Eye (tissue), 1 donor: ENCODE measurements at places on chromosomes 13 and 19.
A peak's percentile ranks its signal among the peaks of the same experiment; 100 is the strongest.

- DNase-seq: no peak
Observed at GRCh38 chr19:50152578-50152977, 10.5 kb downstream of the IZUMO2 start.

GRCh38 chr19:5964816-5965565 is 12.9 kb downstream of the RANBP3 start:
- DNase-seq: no peak

GRCh38 chr13:113814435-113814821 is 49.4 kb downstream of the GAS6 start:
- no peak for DNase-seq

- DNase-seq: peak; percentile 22
Observed at GRCh38 chr19:2428756-2429711, 1.6 kb upstream of the TIMM13 start.

- peak; percentile 78 for DNase-seq
Observed at GRCh38 chr13:78604782-78605611, 1.6 kb upstream of the POU4F1 start.

- DNase-seq: no peak
Observed at GRCh38 chr19:34505321-34506025, 23.9 kb downstream of the WTIP start.

GRCh38 chr13:34931572-34931971 is 10.5 kb upstream of the NBEA start:
- no peak for DNase-seq

GRCh38 chr13:99528547-99528946 is 27.3 kb downstream of the TM9SF2 start:
- peak; percentile 51 for DNase-seq

DNA sequence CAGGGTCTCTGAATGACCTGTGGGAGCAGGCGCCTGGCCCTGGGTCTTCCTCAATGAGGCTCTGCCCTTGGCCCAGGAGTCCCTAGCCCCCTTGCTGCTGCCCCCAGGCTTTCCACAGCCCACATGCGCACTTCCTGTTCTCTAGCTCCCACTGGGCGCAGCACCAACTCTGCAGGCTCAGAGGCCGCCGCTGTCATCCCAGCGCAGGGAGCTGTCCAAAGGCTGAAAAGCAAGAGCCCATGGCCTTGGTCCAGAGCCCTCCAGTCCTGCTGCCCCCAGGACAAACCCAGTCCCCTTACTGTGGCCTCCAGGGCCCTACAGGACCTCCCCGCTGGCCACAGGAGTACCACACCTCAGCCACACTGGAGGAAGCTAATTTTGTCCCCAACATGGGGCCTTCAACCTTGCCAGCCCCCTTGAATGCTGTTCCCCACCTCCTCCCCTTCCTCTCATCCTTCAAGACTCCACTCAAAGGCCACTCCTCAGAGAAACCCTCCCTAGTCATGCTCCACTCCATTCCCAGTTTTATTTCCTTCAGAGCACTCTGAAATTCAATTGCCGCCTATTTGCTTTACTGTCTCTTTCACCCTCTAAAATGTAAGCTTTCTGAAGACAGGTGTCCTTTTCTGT is 8.0 kb upstream of the POU2F2 start:
- peak; percentile 91 for DNase-seq

GRCh38 chr19:55623561-55623960 is 805 bp downstream of the ZNF784 start:
- no peak for DNase-seq

DNA sequence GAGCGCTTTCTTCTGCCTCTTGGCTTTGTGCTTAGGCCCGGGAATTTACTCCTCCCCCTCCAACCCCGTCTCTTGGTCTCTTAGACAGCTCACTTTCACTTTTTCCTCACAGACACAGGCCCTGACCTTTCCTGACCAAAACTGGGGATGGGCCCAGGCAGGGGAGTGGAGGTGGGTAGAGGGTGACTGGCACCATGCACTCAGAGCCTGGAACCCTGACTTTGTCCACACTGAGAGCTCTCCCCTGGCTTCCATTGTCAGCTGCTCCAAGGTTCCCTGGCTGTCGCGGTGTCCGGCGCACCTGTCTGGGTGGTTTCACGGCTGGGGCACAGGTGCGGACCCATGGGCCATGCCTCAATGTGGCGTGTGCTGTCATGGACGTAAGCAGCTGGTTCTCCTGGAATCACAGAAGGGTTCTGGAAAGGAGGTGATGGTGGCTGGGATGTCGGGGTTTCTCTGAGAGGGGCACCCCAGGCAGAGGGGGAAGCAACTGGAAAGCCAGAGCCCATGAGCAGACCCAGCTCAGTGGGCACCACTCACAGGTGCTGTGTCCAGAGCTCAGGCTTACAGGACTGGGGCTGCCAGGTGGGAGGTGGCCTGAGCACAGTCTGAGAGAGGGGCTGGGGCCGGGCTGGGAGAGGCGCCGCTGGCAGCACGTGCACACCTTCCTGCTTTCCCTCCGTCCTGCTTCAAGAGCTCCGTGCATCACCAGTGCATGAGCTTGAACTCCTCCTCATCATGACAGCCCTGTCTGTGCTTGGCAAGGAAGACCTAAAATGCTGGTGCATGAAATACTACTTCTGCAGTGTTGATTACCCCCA is 28.0 kb upstream of the C1QTNF9 start:
- DNase-seq: peak; percentile 21

DNA sequence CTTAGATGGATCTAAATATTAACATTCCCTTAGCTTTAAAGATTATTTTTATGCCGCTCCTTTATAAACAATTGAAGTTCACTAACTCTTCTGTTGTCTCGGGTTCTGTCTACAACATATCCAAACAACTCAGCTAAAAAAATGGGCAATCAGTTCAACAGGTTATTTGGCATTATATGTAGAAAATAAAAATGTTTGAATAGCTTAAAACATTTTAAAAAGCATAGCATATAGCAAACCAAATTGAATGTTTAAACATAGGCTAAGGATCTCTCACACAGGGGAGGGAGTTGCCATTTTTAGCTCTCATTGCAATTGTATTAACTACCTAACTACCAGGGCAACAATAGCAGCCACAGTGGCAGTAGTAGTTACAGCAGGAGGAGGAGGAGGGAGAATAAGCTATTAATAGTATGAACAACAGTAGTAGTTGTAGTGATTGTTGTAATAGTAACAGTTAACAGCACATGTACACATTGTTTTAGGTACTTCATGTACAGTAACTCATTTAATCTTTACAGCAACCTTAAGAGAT is 404.2 kb downstream of the KCNRG start:
- no peak for DNase-seq

- no peak for DNase-seq
Observed at GRCh38 chr19:10203686-10204085, 8.9 kb upstream of the DNMT1 start.

- no peak for DNase-seq
Observed at GRCh38 chr13:112626761-112627160, 38.8 kb upstream of the TUBGCP3 start.

- no peak for DNase-seq
Observed at GRCh38 chr19:6723108-6723618, 2.7 kb upstream of the C3 start.

DNA sequence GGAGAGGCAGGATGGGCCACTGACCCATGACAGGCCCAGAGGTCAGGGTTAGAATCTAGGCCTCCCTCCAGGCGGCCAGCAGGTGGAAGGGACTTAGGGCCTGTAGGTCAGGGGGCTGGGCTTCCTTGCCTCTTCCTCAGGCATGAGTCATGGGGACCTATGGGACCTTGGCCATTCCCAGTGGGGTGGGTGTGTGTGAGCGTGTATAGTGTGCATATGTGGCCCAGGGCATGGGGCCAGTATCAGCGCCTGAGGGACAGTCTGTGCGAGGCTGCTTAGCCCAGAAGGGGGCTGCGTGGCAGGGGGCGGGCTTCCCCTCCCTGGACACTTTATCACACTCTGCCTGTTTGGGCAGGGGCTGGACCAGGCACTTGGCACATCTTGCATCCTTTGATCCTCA is 13.3 kb downstream of the KCTD15 start:
- no peak for DNase-seq

- DNase-seq: no peak
Observed at GRCh38 chr13:52713894-52714293, 25.7 kb downstream of the CNMD start.

DNA sequence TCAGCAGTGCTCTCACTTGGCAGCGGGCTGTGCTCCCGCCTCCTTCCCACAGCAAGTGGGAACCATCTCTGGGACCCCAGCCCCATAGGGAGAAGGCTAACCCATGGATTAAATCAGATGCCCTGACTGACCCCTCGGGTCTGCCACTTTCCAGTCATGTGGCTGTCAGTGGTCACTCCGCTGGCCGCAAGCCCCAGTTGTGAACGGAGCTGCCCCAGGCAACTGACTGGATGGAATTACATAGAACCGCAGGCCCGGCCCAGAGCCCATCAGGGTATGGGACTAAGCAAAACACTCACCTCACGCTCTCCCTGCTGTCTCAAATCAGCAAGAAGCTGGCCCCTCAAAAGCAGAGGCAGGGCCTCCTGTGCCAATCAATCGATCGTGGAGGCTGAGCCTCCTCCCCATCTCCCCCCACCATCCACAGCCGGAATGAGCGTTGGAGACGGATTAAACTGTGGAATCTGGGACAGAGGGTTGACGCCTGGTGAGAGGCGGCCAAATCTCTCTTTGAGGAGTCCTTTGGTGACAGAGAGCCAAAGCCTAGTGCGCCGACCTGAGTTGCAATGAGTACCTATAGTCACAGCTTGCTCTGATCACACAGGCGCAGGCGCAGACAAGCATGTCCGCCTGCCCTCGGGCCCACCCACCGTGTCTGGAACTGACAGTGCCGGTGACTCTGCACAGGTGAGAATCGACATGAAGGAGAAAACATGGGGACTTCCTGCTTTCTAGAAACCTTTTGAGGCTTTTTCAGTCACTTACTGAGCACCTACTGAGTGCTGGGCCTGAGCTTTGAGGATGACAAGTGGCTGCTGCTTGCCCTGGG is 38.7 kb downstream of the PBX4 start:
- DNase-seq: peak; percentile 46

- peak; percentile 45 for DNase-seq
Observed at GRCh38 chr13:78680115-78680561, 21.2 kb upstream of the OBI1 start.

- peak; percentile 96 for DNase-seq
Observed at GRCh38 chr19:30450100-30450499, 77.9 kb downstream of the ZNF536 start.

DNA sequence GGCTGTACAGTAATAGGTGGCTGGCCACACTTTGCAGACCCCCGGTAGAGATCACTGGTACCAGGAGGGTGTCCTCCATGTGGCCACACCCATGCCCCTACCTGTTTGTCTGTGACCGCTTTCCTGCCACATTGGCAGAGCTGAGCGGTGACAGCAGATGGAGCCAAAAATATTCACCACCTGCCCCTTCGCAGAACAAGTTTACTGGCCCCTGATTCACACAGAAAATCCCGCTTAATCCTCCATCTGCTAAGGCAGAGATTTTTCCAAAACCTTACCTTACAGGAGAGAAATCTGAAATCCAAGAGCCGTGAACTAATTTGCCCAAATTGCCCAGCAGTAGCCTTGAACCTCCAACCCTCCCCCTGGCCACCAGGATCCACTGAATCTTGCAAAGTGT is 52.1 kb downstream of the MYO9B start:
- DNase-seq: no peak

GRCh38 chr13:26179344-26179743 is 42.8 kb downstream of the RNF6 start:
- DNase-seq: no peak

- no peak for DNase-seq
Observed at GRCh38 chr19:21087871-21088270, 5.9 kb downstream of the ZNF714 start.

DNA sequence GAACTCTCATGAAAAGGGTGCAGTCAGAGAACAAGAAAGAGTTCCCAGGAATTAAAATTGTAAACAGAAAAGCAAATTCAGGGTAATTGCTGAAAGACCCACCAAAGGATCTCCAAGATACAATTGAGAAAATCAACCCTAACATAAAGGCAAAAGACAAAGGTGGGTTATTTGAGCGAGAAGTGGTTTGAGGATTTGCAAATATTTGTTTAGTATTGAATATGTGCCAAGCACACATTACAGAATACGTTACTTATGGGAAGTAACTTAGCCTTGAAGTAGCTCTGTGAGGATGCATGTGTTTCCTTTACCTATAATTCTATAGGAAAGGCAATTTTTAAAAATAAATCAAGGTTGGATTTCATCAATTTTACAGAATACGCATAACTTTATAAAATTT is 10.0 kb upstream of the CEACAM21 start:
- DNase-seq: no peak

GRCh38 chr19:33309826-33310225 is 7.5 kb upstream of the CEBPA start:
- no peak for DNase-seq

DNA sequence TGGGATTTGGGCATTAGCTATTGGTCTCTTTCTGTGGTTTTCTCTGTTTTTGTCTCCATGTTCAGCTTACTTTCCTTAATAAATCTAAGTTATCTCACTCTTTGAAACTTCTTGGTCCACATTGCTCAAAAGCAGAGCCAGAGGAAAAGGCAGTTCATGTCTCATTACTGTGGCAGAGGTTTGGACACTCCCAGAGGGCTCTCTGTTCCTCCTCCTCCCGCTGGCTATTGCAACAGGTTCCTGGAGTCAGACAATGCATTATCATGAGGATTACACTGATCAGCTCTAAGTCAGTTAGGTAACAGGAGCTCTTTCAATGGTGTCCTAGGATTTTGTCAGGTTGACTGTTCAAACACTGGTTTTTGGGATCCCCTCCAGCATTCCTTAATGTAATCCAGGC is 298.8 kb downstream of the NDFIP2 start:
- DNase-seq: peak; percentile 44

GRCh38 chr13:69793783-69794453 is 313.7 kb upstream of the ATXN8OS start:
- no peak for DNase-seq

DNA sequence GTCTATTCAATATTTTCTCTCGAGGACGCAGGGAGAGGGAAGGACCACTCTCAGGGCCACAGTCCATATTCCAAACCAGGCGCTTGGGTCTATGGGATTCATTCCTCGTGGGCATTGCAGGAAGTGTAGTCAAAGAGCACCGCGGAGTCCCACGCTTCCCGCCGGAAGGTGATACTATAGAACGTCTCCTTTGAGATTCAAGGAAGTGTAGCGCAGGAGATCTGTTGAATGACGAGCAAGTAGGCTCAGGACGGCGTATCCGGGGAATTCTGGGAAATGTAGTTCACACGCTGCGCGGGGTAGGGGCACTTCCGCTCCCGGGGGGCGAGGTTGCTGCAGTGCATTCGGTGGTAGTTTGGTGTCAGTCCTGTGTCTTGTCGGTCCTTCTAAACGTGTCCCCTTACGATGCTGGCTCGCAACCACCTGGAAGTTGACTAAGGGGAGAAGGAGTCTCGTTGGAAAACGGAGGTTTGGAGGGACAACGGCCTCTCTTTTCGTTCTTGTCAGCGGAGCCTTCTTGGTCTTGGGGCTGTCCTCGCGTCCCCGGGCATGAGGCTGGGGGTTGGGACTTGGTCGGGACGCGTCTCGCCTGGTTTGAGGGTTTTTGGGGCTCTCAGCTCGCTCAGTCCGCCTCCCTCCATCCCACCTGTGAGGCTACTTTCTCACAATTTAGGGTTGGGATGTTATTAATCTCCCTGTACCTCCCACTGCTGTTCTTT is at the start of gene ZNF284:
TSS of gene ZNF284 (plus strand) at position 336 of the 719 bp plus-strand sequence. CDS start 4,231 bp downstream, outside the sequence.
- DNase-seq: peak; percentile 98

GRCh38 chr19:14487370-14488125 is 8.4 kb downstream of the GIPC1 start:
- DNase-seq: no peak
